ENCODE measurements at places on chromosomes 2 and 18.

DNA sequence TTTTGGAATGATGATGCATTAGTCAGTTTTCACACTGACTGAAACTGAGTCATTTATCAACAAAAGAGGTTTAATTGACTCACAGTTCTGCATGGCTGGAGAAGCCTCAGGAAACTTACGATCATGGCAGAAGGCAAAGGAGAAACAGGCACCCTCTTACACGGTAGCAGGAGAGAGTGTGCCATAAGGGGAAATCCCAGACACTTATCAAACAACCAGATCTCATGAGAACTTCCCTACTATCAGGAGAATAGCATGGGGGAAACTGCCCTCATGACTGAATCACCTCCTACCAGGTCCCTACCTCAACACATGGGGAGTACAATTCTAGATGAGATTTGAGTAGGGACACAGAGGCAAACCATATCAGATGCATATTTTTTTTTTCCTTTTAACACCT is 504.5 kb upstream of the VRK2 start:
- DNase-seq: no peak

GRCh38 chr2:120759543-120760331 is 24.1 kb downstream of the GLI2 start:
- DNase-seq: no peak

DNA sequence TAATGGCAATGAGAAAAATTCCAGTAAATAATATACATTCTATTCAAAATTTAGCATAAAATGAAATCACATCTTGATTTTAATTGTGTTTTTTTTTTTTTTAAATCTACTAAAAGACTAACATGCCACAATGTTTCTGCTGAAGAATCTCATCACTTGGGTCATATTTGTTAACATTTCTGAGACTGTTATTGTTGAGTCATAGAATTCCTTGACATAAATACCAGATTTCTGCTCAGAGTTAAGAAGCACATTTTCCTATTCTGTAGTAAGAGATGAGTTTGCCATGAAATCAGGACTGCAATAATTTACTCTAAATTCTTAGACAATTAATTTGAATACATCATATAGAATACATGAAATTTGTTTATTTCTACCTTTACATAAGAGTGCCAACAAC is 154.9 kb upstream of the KYNU start:
- DNase-seq: no peak

- DNase-seq: no peak
These were observed 111.5 kb upstream of the UPP2 start for GRCh38 chr2:157990173-157990572.
